ENCODE measurements at places on chromosomes 5 and 9. TPM values are rescaled to one million over a fixed set of nuclear protein-coding genes. Genes with fewer than 3 reads are reported as not detected.

The NMUR2 gene
- total RNA-seq, result 0.20 TPM

The PCDHA12 gene
- not detected for total RNA-seq

DNA sequence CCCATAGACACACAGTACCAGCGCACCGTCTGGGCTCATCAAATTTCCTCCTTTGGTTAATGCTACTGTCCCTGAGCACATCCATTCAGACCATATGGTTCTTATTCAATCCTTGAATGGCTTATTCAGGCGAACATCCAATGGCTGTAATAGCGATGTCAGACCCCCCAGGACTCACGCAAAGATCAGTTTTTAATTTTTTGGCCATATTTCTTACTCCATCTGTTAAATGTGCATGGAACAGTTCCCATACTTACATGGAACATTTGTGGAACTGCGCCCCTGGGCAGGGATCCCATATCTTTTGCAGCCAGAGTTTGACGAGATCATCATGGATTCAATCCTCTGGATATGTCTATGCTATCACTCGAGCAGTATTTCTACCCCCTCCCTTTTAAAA lies 213.2 kb downstream of the ADAMTS6 start:
- DNase-seq, result no peak

- DNase-seq, result no peak
Observed at GRCh38 chr5:74763504-74763903, 3.4 kb downstream of the GFM2 start.

DNA sequence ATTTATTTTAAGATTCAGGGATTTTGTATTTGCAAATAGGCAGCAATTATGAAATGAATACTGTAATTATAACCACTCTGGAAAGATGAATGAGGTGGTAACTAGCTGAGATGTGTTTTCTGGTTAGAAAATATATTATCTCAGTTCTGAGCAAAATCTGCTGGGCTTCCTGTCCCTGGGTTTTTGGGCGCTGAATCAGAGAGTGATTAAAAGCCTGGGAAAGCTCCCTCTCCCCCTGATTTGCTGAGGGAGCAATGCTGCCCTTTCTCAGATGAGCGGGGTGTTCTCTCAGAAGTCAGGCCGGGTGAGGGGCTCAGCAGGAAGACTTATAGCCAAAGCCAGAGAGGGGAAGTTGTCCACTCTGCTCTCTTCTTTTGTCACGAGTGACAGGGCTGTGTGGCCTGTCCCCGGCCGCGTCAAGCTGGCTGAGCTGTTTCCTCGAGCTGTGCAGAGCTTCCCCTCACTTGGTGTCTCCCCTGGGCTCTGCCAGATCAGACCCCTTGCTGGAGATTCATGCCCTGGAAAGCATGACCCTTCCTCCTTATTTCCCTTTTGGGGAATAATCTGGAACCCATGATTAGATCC lies 39.8 kb upstream of the PITX1 start:
- no peak for DNase-seq

GRCh38 chr5:170470808-170471404 lies 32.9 kb upstream of the KCNIP1 start:
- no peak for DNase-seq

GRCh38 chr9:15246708-15247107 lies 60.3 kb downstream of the TTC39B start:
- no peak for DNase-seq

- DNase-seq, result no peak
Observed at GRCh38 chr9:92563116-92564100, 27.6 kb upstream of the ECM2 start.
